ENCODE measurements at places on chromosomes 1 and 21.

DNA sequence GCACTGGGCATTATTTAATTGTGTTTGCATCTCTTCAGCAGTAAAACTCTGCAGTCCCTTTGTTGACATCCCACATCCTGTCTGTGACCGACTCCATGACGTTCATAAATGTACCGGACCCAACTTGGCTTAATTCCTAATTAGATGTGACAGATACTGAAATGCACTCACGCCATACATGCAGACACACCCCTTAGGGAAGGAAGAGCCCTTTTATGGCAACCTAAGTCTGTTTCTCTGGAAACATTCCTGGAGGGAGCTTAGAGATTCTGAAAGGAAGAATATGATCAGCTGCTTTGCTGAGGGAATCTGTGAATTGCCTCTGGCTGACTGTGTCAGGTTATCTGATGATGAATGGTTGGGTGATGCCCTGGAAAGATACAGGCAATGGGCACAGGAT is 33.4 kb downstream of the ADAMTS5 start:
- no peak overlapping the region for H3K27ac ChIP-seq
- no peak overlapping the region for H3K4me3 ChIP-seq
- no peaks in the 10 kb centered on the region for H3K27me3 ChIP-seq

DNA sequence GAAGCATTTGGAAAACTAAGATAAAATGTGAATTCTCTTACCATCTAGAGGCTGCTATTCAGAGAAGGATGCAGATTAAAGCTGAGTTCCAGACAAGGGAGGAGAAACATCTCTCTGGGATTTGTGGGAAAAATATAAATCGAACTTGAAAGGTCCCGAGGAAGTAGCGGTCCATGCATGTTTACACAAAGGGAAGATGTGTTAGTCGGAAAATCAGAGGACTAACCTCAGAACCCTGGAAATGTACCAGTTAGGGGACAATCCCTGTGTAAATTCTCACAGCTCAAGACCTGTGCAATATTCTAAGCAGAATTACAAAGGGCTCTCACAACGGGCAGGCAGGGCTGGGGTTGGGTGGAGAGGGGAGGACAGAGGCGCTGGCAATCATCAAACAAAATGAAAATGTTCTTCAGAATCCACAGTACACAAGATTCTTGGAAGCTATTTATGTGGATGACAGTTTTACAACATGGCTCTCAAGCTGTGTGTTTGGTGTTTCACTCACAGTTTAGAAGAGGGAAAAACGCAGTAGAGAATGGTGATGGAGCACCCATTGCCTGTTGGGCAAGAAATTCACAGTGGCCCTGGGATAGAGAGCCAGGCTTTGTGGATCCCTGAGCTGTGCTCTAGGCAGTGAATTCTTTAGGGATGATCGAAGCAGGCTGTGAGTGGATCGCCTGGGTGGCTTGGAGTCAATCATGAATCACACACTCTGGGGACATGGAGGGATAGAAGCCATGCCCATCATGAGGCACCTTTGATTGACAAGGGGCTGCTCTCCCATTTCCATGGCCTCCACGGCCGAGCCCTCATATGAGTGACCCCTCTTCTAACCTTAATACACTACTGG is 47.6 kb downstream of the KCNJ6 start:
- no peak overlapping the region for H3K4me3 ChIP-seq
- DNase-seq = peak; percentile 81
- H3K27ac ChIP-seq = no peak overlapping the region
- H3K4me1 ChIP-seq = peaks cover 8% of the 10 kb centered on the region

- no peak overlapping the region for H3K4me3 ChIP-seq
- no peaks in the 10 kb centered on the region for H3K36me3 ChIP-seq
- peak; percentile 9 for DNase-seq
- peak overlapping the region; percentile 36 for H3K27ac ChIP-seq
- no peaks in the 10 kb centered on the region for H3K4me1 ChIP-seq
These were observed 120.9 kb upstream of the PRDX6 start for GRCh38 chr1:173356191-173356762.

DNA sequence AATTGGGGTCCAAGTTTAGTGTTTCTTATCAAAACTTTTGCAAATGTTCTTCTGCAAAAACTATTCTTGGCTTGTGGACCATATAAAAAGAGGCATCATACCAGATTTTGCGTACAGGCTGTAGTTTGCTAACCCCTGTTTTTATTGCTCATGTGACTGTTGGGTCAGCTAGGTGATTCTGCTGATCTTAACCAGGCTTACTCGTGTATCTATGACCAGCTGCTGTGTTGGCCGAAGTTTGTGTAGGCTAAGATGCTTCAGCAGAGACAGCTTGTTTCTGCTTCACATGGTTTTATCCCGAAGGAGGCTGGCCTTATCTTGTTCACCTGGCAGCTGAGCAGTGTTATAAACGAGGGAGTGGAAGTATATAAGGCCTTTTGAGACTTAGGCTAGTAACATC is 38.2 kb downstream of the POU2F1 start:
- no peak for DNase-seq
- no peak overlapping the region for H3K4me3 ChIP-seq
- peaks cover 1% of the 10 kb centered on the region for H3K4me1 ChIP-seq
- no peaks in the 10 kb centered on the region for H3K27me3 ChIP-seq
- H3K36me3 ChIP-seq = no peaks in the 10 kb centered on the region

GRCh38 chr1:19969898-19970660 is 9.3 kb downstream of the PLA2G2A start:
- no peaks in the 10 kb centered on the region for H3K4me1 ChIP-seq
- peaks cover 14% of the 10 kb centered on the region for H3K27me3 ChIP-seq
- no peaks in the 10 kb centered on the region for H3K36me3 ChIP-seq
- no peak overlapping the region for H3K4me3 ChIP-seq

DNA sequence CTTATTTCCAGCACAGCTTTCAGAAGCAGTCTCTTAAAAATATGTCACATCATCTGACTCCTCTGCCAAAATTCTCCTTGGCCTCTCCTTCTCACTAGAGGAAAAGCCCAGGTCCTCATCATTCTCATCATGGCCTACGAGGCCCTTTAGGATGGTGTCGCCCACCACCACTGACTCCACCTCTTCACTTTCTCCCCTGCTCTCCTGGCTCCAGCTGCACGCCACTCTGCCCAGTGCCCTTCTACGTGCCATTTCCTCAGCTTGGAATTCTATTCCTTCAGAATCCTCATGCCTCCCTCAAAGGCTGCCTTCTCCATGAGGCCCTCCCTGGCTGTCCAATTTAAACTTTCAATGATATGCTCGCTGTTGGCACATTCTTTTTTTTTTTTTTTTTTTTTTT is 25.3 kb upstream of the BTG2 start:
- H3K27ac ChIP-seq = no peak overlapping the region
- H3K4me3 ChIP-seq = no peak overlapping the region
- H3K27me3 ChIP-seq = peaks cover 9% of the 10 kb centered on the region
- H3K36me3 ChIP-seq = no peaks in the 10 kb centered on the region

- no peak overlapping the region for H3K27ac ChIP-seq
- DNase-seq = no peak
- H3K4me3 ChIP-seq = peak overlapping the region; percentile 69
- H3K27me3 ChIP-seq = peaks cover 24% of the 10 kb centered on the region
These were observed 48.3 kb downstream of the SIM2 start for GRCh38 chr21:36747041-36747814.

DNA sequence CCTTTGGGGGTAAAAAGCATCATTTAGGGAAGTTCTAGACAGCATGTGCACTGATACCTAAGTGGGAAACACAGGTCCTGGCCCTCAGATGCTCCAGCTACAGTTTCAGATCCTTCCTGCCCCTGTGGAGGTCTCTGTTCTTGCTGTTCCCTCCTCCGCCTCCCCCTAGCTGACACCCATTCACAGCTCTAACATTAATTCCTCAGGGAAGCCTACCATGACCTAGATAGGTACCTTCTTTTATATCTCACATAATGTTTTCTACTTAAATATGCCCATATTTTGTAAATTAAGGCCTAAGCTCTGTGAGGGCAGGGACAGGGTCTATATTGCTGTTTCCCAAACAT is 11.3 kb downstream of the TSPAN2 start:
- peaks cover 3% of the 10 kb centered on the region for H3K27me3 ChIP-seq
- DNase-seq = no peak
- peaks cover 6% of the 10 kb centered on the region for H3K4me1 ChIP-seq
- no peaks in the 10 kb centered on the region for H3K36me3 ChIP-seq
- H3K4me3 ChIP-seq = no peak overlapping the region

DNA sequence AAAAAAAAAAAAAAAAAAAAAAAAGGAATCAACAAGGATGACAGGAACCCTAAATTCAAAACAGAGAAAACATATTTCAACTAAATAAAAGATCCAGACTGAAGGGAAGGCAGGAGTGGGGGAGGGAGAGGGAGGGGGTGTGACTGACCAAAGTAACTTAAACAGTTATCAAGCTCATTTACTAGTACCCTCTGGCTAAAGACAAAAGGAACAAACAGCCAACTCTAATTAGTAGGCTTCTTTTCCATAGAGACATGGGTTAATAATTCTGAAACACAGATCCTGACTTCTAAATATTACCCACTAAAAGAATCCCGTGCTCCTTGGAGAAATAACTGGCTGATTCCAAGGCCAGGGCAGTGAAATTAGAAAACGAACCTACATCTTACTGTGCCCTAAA is 23.8 kb downstream of the USP48 start:
- H3K36me3 ChIP-seq = peaks cover 17% of the 10 kb centered on the region
- peaks cover 6% of the 10 kb centered on the region for H3K4me1 ChIP-seq
- no peak overlapping the region for H3K4me3 ChIP-seq
- no peak for DNase-seq
- no peaks in the 10 kb centered on the region for H3K27me3 ChIP-seq
- H3K27ac ChIP-seq = no peak overlapping the region

GRCh38 chr1:48536477-48536876 is 64.5 kb upstream of the SPATA6 start:
- no peaks in the 10 kb centered on the region for H3K36me3 ChIP-seq
- H3K4me3 ChIP-seq = no peak overlapping the region
- no peak overlapping the region for H3K27ac ChIP-seq
- no peak for DNase-seq

DNA sequence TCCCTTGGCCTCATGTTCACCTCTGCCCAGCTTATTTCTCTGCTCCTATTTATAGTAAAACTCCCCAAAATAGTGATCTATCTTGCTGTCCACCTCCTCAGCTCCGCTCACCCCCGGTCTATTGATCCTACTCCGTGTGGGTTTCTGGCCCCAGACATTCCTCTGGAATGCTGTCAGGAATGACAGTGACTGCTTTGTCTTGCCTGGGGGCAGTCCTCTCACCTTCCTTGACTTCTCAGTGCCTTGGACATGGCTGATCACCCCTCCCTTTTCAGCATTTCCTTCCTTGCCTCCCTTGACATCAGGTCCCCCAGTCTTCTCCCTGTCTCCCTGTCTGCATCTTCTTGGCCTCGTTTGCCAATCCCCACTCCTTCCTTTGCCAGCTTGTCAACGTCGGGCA is 108.1 kb upstream of the BACE2 start:
- no peaks in the 10 kb centered on the region for H3K36me3 ChIP-seq
- H3K4me3 ChIP-seq = no peak overlapping the region
- no peak overlapping the region for H3K27ac ChIP-seq
- H3K4me1 ChIP-seq = no peaks in the 10 kb centered on the region

DNA sequence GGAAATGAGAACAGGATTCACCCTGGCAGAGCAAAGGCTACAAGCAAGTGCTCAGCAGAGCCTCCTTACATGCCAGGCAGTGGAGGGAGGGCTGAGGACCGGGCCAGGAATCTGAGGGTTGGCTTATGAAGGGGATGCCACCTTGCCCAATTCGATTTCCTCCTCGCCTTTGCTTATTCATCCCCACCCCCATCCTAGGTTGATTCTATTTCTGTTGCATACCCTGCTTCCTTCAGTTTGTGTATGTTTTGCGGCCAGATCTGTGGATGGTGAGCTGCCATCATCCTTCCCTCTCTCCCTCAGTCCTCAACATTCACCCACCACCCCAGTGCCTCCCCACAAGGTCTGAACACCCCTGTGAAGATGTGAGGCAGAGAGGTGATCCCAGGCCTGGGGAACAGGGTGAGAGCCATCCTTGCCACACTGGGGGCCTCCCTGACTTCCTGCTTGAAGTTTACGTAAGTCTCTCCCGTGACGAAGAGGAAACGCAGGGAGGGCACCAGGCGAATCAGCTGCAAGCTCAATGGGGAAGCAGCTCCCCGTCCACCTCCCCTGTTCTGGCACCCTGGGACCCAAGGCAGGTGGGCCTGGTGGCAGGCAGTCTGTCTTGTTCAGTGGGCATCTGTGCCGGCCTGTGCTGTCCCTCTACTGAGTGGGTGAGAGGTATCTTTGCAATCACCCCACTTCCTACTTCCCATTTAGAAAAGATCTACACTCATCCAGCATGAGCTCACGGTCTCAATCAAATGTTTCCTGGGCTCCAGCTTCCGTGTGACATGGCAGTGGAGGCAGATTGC is 50.6 kb upstream of the CNTN2 start:
- DNase-seq = no peak
- peaks cover 15% of the 10 kb centered on the region for H3K4me1 ChIP-seq
- no peak overlapping the region for H3K4me3 ChIP-seq
- no peaks in the 10 kb centered on the region for H3K27me3 ChIP-seq
- no peak overlapping the region for H3K27ac ChIP-seq

DNA sequence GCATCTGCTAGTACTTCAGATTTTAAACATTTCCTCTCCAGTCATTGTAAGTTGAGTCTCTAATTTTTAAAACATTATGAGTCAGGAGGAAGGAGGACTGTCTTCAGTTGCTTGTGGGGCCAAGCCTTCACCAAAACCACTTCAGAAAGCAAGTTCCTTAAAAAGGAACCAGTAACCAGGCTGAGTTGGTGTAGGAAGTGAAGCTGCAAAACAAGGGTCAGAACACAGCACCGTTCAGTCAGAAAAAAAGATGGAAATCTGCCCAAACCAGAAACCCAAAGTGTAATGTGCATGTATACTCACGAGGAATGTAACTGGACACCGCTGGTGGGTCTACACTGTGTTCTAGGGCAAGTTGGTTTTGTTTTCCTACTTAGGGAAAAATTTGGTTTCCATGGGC is 402.1 kb downstream of the SETD4 start:
- H3K4me3 ChIP-seq = no peak overlapping the region
- no peaks in the 10 kb centered on the region for H3K36me3 ChIP-seq
- H3K4me1 ChIP-seq = no peaks in the 10 kb centered on the region
- DNase-seq = peak; percentile 17

Measured in mesenchymal stem cell (in vitro differentiated cells and primary cell).